ENCODE measurements at places on chromosomes 16 and 17.

GRCh38 chr16:2531371-2531695 is at the start of gene CEMP1:
Gene CEMP1, minus strand, starts transcription at chr16:2531408. Its CDS starts 335 bp downstream, at chr16:2531073.
- DNase-seq: no peak

DNA sequence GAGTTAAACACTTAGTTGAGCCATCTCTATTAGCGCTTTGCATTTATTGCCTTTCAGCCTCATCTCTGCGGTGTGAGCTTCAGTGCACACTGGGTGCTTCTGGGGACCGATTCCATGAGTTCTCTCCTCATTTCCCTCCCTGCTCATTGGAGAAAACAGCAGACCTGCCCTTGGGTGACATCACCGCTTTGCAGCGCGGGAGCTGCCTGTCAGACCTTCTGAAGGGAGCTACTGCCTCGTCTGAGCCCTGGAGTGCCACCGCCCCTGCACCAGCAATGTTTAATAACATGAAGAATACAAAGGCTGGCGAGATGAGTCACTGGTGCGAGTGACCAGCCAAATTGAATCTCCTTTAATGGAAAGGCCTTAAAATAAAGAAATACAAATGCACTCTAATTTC is 30.2 kb upstream of the CPPED1 start:
- no peak for DNase-seq

DNA sequence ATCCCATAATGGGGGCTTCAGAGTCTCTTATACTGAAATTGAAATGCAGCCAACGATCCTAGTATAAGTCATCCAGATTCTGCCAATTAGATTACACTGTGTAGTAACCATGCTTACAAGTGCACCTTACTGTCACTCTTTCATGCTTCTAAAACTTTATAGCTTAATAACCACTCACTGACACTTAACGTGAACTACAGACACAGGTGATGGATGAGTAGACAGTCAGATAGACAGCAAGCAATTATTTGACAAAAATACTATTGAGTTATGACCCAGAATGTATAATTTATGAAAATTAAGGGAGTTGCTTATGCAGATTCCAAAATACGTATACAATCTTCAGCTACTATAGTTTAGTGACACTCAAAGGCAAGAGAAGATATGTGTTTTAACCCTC is 6.3 kb downstream of the CDH8 start:
- DNase-seq: no peak

DNA sequence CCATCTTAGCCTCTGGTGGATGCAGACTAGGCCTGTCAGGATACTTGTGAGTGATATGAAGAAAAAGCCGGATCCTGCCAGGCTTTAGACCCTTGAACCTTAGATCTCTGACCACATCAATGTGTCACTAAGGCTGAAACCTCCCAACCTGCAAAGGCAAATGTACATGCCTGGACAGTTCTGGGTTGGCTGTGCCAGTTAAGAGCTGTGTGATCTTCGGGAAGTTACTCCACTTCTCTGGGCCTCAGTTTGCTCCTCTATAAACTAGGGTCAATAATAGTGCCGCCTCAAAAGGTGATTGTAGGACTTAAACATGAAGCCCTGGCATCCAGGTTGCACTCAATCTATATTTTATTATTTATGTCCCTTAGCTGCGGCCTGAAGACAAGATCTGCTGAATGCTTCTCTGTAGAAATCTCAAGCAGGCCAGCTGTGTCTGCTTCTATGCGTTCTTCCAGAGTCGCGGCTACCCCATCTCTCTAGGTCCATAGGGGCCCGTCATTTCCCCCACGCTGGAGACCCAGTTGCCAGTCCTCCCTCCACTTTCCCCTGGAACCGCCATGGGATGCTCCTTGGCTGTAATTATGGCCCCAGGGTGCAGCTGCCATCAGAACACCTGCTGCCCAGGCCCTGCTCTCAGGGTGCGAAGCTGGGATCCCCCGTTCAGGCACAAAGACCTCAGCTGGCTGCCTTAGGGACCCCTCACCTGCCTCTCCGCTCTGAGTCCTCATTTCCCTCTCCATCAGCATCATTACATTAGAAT is 50.2 kb downstream of the AKAP1 start:
- no peak for DNase-seq

DNA sequence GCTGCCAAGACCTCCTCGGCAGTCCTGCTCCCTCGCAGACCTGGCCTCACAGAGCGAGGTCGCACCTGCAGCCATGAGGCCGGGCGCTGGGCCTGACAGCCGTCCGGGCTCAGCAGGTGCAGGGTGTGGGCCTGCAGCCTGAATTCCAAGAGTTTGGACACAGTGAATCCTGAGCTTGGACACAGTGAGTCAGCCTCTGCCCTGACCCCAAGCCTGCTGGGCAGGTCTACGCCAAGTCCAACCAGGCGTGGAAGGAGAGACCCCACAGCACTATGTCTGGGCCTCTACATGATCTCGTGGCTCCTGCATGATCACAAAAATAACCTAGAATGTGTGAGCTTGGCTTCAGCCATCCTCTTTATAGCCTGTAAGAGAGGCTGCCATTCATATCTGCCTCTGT is 121.0 kb downstream of the C16orf95 start:
- DNase-seq: no peak

DNA sequence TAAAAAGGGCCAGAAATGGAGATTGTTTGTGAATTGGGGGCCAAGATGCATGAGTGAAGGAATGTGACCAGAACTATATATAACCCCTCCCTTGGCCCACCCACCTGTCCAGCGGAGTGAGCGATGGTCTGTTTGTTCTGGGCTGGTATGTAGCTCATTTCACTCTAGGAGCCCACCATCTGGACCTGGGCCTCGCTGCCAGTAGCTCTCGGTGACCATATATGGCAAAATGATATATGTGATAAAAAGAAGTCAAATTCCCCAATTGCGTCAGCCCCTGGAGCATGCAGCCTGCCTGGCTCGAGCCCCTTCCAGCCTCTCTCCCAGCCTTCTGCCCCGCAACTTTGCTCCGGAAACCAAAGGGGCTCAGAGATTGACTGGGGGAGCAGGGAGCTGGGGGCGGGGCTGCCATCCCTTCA is 47.3 kb downstream of the CCDC42 start:
- no peak for DNase-seq

DNA sequence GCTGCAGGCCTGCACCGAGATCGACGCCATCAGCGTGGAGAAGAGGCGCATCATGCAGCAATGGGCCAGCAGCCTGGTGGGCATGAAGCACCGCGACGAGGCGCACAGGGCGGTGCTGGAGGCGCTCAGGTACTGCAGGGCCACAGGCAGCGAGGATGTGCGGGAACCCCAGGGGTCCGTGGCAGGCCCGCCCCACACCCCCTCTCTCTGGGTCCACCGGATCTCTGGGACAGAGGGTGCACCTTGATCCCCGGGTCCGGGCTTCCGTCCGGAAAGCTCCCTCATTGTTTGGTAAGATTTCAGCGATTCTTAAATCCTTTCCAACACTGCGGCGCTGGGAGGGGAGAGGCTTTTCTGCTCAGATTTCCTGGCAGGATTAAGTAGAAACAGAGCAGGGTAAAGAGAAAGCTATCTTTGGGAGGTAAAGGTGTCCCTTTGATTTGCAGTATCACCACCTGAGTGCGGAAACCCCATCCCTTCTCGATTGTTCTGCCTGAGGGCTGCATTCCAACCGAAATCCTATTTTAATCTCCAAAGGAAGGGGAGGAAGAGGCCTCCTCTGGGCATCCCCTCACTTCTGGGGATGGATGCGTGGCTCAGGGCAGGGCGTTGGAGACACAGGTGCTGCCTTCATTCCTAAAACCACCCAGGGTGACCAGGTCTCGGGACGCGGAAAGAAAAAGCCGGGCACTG is 29.2 kb downstream of the CCDC40 start:
- no peak for DNase-seq

- DNase-seq: no peak
These were observed 55.4 kb downstream of the SDK2 start for GRCh38 chr17:73588891-73589290.

DNA sequence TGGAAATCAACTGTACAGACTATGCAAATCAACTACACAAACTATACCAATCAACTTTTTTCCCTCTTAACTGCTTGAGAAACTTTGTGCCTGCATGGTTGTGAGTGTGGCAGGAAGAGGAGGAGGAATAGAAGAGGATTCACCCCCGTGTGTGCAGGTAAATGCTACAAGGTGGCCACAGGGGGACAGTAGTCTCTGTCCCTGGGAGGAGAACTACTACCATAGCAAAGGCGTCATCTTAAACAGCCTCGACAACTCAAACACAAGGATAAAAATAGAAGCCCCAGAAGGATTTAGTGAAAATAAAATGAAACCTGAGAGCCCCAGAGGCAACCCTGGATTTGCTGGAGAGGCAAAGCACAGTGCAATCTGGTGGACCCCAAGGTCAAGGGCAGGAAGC is 199.5 kb upstream of the DYNLRB2 start:
- DNase-seq: no peak

DNA sequence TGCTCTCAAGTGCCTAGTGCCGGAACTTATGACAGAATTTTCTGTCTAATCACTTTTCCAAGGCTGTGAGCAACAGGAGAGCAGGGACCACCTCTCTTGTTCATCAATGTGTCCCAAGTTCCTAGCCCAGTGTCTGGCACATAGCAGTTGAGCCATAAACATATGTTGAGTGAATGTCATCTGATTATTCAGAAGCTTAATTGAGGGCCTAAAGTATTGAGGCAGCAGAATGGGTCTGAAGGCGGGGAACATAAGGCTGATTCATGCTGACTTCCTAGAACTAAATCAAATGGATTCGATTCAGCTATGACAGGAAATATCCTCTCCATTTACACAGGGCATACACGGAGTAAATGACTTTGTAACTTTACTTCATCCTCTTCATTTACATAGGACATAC is 438.0 kb upstream of the ZFHX3 start:
- DNase-seq: no peak

DNA sequence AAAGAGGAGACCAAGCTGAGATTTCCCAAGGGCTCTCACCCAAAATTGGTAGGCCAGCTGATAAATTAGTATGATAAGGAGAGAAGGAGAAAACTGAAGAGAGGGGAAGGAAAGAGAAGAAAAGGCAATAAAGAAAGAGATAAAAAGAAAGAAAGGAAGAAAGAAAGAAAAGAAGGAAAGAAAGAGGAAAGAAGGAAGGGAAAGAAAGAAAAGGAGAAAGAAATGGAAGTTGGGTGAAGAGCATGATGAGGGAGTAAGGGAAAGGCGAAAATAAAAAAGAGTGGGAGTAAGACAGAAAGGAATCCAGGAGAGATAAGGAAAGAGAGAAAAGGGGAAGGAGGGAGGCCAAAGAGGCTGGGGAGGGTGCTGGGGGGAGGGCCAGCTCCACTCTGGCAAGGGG is 95.4 kb downstream of the MRM1 start:
- no peak for DNase-seq

DNA sequence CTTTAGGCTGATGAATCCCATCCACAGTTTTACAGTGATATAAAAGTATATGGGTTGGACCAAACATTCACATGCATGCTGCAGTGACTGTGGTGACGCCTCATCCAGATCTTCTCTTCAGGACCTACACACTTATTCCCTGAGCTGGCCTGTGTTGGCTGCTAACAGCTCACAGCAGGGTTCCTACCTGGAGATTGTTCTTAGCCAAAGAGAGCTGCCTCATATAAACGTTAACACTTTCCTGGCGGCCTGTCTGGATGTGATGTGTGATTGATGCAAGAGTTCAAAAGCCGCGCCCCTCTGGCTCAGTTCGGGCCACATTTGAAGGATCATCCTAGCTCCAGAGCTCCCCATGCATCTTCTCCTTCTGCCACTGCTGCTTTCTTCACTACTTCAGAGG is 93.0 kb upstream of the NETO2 start:
- DNase-seq: no peak

GRCh38 chr16:80754476-80754875 is 49.9 kb downstream of the CDYL2 start:
- no peak for DNase-seq

GRCh38 chr17:50123649-50124349 is 6.2 kb downstream of the SAMD14 start:
- DNase-seq: no peak

DNA sequence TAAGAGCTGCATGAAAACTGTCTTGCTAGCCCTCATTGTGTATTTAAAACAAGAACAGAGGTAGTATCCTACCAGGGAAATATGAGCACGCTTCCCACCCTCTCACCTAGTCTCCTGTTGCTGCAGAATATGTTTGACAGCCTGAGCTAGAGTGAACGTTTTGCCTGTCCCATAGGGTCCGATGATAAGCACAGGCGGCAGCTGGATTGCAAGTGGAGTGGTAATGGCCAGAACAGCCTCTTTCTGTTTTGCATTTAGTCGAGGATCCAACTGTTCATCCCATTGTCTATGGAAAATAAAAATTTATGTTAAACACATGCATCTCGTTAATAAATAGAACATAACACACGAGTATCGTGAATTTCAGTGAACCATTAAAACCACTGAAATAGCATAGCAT is 84.2 kb downstream of the HELZ start:
- DNase-seq: no peak

DNA sequence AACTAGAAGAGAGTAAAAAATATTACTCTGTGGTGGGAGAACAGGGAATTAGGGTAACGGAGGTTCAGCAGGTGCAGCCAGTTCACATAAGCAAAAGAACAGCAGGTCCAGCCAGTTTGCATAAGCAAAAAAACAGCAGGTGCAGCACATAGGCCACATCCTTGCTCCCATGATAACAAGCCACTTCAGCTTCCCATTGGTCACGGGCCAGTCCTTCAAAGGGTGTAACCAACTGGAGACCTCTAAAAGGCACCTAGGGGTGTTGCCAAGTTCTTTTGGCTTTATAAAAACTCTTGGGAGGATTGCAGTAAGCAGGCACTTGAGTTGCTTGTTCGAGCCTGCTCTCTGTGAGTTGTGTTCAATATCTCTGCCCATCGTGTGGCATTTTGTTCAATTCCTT is 488.1 kb downstream of the XYLT1 start:
- DNase-seq: no peak

- no peak for DNase-seq
These were observed 26.5 kb downstream of the YPEL2 start for GRCh38 chr17:59357929-59358328.

GRCh38 chr17:3802461-3803307 is 1.7 kb upstream of the ITGAE start:
- no peak for DNase-seq

GRCh38 chr17:7190276-7190917 is 11.2 kb upstream of the ASGR1 start:
- no peak for DNase-seq

- DNase-seq: peak; percentile 72
These were observed at the start of gene CIITA for GRCh38 chr16:10876799-10877341. Gene CIITA, plus strand, starts transcription at chr16:10877202. Its CDS starts 129 bp downstream, at chr16:10877331.

DNA sequence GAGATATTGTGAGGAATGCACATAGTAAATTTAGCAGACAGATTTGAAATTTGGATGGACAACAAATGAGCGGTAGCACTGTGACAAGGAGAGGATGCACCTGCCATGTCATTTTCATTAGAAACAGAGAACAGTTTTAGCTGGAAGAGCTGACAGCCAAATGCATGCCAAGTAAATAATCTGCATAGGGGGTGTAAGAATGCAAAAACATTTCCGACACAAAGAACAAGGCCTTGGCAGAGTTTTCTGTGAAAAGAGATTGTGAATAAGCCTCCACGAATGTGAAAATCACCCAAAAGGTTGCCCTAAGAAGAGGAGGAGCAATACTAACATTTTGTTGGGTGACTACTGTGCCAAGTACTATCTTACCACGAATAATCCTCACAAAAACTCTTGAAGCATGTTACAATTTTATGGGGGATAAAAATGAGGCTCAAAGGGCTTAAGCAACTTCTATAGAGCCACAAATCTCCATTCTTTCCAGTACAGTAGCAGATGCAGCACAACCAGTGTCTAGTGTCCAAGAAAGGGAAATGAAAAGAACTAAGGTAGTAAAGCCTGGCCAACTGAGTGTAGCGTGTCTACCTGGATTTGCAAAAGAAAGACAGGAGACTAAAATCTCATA is 28.3 kb downstream of the TMEM100 start:
- no peak for DNase-seq

All from CD4-positive, alpha-beta T cell treated with Interleukin-12 subunit alpha and Interleukin-12 subunit beta, for 1 hour (primary cell).